ENCODE measurements at places on chromosomes 6 and 20.

GRCh38 chr6:89842228-89842627 is 12.5 kb downstream of the CASP8AP2 start:
- no peak for DNase-seq

- no peak for DNase-seq
Observed at GRCh38 chr6:88008831-88009231, 38.8 kb upstream of the SPACA1 start.

GRCh38 chr6:93975159-93975558 is 555.8 kb upstream of the EPHA7 start:
- DNase-seq: no peak

DNA sequence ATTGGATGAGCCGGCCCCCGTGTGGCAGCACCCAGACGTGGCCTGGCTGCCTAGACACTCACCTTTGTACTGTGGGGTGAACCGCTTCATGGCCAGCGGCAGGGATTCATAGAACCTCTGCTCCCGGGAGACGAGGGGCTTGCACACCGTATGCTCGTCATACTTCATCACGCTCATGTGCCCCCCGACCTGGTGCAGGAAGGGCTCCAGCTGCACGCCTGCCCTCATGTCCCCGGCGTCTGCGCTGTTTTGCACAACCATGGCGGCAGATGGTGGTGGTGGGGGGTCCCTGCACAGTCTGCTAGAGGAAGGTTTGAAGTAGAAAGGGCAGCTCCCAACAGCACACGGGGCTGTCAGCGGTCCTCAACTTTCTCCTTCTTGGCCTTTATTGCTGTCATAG is 11.5 kb downstream of the IP6K3 start:
- no peak for DNase-seq

DNA sequence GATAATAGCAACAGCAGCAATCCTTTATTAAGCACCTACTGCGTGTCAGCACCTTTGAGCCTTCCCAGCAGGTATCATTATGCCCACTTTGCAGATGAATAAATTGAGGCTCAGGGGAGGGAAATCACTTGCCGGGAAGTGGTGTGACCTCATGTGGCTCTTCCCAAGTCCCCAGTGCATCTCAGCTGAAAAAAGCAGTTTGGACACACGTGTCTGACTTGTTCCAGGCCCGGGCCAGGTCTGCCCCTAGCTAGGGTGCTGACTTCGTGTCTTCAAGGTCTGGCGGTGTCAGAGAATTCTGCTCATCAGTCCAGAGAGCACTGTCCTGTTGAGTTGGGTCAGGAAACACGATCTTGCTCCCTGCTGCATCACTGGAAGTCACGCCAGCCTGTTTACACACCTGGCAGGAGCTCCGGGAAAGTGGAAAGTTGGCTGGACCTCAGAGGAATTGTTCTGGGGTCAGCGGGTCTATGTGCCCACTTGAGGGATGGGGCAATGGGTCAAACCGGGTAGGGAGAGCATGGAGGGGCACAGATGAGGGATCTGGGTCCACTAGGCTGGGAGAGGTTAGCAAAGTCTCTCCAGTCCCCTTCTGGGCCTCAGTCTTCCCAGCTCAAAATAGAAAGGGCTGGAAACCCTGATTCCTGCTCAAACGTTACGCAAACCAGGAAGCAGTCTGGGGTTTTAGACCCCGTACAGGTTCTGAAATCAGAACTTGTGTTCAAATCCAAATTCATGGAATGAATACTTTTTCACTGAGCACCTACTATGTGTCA is 10.5 kb downstream of the SLC13A3 start:
- no peak for DNase-seq
